Endothelial cell (in vitro differentiated cells): ENCODE measurements at places on chromosomes 13 and 19.

- no peak for DNase-seq
Observed at GRCh38 chr13:41613471-41613870, 156.1 kb downstream of the RGCC start.

DNA sequence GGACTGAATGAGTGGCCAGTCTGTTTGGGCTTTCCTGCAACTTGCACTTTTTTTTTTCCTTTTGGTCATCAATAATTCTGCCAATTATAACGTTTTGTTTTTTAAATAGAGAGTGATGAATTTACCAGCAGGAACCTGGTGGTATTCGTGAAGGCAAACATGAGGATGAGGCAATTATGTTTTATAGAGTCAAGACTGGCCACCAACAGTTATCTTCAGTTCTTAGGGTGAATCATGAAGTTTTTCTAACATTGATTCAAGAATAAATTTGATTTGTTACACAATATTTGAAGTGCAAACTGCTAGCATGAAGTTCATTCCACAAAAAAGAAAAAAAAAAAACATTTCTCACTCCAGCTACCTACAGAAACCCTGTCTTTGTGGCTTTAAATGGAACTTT lies 244.5 kb downstream of the SPRY2 start:
- DNase-seq = no peak

GRCh38 chr19:458091-459042 lies 2.5 kb downstream of the SHC2 start:
- no peak for DNase-seq

GRCh38 chr13:36875431-36875830 lies 44.6 kb downstream of the SMAD9 start:
- DNase-seq = no peak

DNA sequence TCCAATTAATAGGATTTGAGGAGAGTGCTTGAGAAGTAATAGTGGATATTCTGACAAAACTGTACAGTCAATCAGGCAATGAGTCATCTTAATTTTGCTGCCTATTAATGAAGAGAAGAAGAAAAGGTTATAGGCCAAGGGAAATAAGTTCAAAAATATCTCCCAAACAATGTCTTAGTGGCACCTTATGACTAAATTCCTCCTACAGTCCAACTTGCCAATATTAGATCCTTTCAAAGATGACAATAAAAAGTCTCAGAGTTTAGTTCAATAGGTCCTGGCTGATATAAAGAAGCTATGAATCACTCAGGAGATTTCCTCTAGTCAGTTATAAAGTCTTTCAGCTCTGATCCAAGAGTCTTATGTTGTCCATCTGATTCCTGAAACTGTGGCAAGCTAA lies 27.9 kb downstream of the UGGT2 start:
- no peak for DNase-seq

DNA sequence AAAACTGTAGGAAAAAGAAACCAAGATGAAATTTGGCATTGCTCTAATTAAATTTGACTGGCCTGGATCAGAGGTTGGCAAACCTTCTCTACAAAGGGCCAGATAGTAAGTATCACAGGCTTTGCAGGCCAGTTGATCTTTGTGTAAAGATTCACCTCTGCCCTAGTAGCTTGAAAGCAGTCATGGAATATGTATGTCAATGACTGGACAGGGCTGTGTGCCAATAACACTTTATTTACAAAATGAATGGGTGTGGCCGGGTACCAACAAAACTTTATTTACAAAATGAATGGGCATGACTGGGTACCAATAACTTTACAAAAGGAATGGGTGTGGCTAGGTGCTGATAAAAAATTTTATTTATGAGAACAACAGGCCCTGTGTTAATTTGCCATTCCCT lies 20.0 kb downstream of the SIN3B start:
- DNase-seq = no peak

DNA sequence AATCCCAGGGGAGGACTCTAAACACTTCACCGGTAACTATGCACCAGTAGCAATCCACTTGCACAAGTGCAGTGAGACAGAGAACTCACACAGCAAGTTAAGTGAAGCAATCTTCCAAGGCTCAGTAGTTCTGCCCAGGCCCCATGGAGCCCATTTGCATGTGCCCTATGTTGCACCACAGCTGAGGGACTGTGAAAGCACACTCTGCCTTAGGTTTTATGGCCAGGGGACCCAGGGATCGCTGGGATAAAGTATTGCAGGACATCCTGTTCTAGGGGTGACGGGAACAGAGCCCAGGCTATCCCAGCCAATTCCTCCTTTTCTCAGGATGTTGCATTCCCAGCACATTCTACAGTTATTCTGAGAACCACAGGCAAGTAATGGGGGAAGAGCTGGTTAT lies 6.0 kb upstream of the AMER2 start:
- no peak for DNase-seq

DNA sequence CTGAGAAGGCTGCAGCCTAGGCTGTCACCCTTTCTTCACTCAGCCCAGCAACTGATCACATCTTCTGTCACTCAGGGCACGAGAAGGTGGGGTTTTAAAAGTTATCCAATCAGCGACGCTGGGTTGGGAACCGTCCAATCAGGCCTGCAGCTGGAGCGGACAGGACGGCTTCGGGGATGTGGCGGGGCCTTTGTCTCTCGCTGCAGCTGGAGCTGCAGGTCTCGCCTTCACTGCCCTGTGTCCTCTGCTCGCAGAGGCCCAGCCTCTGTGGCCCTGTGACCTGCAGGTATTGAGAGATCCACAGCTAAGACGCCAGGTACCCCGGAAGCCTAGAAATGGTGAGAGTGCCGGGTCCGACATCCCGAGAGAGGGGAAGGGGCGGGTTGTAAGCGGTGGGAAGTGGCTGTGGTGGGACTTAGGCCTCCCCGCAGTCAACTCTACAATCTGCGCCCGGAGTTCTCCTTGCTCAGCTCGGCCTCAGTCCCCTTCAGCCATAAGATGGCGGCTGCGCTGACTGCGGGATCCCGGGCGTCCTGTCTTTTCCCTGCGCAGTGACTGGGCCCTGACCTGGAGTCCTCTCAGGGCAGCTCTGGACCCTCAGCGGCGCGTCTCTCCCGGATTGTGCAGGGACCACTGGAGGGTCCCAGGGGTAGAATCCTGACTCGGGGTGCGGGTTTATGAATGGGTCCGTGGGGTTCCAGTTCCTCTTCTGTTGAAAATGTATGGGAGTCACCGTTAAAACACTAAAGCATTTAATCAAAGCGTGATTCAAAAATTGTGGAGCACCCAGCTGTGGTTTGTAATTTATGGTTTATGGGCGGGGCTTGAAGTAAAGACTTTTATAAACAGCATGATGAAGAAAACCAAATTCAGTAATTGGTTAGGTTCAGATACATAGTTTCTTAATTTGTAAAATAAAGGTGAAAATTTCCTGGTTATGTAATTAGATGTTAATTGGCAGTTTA lies at the start of gene ZNF714:
Gene ZNF714, plus strand, starts transcription at position 193 of the 965 bp plus-strand sequence. CDS start 16,066 bp downstream, outside the sequence.
- DNase-seq = peak; percentile 68
